Inflammatory macrophage treated with lipopolysaccharide for 1 hour (primary cell): ENCODE measurements at places on chromosomes 3 and 15.

GRCh38 chr3:99751649-99752048 lies 66.0 kb upstream of the CMSS1 start:
- DNase-seq = no peak

GRCh38 chr15:38707802-38708671 lies 143.4 kb upstream of the RASGRP1 start:
- DNase-seq = peak; percentile 55

- DNase-seq = no peak
Measured at GRCh38 chr3:172288651-172289050, 159.6 kb downstream of the GHSR start.

DNA sequence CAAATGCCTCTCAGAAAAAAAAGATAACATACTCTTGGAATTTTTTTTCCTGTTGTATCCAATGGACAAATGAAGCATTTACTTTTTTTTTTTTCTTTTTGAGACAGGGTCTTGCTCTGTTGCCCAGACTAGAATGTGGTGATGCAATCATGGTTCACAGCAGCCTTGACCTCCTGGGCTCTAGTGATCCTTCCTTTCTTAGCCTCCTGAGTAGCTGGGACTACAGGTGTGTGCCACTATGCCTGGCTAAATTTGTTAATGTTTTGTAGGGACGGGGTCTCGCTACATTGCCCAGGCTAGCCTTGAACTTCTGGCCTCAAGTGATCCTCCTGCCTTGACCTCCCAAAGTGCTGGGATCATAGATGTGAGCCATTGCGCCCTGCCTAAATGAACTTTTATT lies 167.2 kb downstream of the ISL2 start:
- no peak for DNase-seq

DNA sequence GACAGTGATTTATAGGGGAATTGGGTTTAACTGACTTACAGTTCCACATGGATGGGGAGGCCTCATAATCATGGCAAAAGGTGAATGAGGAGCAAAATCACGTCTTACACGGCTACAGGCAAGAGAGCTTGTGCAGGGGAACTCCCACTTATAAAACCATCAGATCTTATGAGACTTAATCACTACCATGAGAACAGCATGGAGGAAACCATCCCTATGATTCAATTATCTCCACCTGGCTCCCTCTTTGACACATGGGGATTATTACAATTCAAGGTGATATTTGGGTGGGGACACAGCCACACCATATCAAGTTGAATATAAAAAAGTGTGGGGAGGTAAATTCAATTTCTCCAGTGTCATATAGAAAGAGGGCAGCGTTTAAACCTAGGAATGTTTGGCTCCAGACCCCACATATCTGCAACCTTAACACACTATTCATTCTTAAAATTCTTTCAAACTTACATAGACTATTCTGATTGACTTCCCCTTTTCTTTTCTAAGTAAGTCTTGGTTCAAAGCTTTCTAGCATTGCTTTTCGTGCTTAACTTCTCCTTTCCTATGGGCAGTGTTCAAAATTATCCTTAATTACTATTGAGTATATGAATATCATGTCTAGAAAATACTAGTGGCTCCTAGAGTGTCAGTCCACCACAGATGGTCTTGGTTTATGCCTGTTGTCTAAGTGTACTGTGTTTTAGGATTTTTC lies 446.7 kb upstream of the GBE1 start:
- DNase-seq = no peak

- no peak for DNase-seq
Measured at GRCh38 chr3:146747051-146747450, 141.9 kb upstream of the PLSCR5 start.

DNA sequence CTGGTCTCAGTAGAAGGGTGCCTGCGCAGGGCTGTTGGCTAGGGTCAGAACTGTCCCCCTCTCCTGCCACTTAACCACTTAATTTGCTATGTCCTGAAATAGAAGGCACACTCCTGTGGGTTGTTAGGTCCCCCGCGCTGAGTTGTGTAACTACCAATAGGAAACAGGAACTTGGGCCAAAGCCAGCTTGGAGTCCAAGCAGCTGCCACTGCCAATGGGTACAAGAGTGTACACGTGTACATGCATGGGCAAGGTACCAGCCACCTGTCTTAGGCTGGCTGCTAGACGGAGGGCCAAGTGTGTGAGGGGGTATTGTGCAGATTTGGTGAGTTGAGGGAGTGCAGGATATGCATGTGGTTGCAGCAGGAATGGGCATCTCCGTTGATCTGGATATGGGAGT lies 29.7 kb upstream of the POLG start:
- peak; percentile 76 for DNase-seq

DNA sequence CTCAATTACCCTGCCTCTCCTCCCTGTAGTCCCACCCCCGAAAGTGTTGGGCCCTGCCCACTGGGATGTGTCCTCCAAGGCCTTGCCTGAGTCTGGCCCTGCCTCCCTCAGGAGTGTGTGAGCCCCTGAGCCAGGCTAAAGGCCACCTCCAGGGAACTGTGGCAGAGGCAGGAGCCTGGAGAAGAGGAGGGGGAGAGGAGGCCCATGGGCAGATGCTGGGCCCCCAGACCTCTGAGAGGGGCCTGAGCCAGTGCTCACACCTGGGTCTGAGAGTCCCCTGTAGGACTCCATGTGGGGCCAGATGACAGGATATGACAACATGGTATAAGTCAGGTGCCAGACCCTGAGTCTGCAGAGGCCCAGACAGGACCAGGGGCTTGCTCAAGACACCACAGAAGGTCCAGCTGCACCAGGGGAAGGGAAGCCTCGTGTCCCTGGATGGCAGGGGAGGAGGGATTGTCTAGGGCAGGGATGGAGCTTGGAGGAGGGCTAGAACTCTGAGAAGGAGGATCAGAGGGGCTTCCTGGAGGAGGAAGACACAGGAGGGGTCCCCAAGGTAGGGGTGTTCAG lies 217.9 kb downstream of the TBC1D2B start:
- DNase-seq = no peak

DNA sequence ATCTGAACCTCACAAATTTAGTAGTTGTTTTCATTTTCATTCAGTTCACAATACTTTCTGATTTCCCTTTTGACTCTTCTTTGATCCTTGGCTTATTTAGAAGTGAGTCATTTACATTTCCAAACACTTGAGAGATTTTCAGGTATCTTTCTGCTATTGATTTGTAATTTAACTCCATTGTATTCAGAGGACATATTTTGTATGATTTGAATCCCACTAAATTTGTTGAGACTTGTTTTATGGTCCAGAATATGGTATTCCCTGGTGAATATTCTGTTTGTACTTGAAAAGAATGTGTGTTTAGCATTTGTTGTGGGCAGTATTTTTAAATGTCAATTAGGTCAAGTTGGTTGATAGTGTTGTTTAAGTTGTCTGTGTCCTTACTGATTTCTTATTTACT lies 29.6 kb downstream of the FAN1 start:
- DNase-seq = no peak

GRCh38 chr3:24088782-24089181 lies 143.7 kb downstream of the NR1D2 start:
- no peak for DNase-seq

DNA sequence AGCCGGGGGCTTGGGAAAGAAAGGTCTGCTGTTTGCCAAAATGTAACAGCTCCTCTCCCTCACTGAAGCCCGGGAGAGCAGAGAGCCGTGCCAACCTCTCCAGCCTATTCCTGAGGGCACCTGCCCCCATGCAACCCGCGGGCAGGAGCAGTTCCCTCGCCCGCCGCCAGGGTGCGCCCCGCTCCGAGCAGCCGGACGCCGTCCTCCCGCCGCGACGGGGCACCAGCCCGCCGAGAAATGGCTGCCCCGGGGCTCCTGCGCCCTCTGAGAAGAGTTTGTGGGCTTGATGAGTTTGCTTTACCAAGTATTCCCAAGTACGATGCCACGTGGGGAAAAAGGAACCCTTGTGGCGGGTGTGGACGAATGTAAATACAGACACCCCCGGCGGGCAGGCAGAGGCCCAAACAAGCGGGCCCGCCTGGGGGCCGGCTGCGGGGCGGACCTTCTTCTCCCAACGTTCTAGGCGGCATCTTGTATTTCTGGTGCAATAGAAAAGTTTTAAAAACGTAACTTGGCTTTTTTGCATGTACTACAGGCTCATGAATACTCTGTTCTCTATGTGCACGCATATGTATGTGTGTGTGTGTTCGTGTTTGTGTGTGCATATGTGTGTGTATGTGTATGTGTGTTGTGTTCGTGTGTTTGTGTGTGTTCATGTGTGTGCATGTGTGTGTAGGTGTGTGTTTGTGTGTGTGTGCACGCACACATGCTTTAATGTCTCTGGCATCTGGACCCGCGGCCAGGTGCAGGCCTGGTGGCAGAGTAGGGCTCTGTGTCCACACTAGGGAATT lies 162.9 kb downstream of the CHSY1 start:
- DNase-seq = peak; percentile 38

- DNase-seq = no peak
Measured at GRCh38 chr15:65762914-65763787, 28.9 kb downstream of the DENND4A start.

GRCh38 chr15:63752075-63752684 lies 81.6 kb downstream of the HERC1 start:
- DNase-seq = peak; percentile 50

GRCh38 chr15:66126456-66126855 lies 127.1 kb downstream of the MEGF11 start:
- no peak for DNase-seq

DNA sequence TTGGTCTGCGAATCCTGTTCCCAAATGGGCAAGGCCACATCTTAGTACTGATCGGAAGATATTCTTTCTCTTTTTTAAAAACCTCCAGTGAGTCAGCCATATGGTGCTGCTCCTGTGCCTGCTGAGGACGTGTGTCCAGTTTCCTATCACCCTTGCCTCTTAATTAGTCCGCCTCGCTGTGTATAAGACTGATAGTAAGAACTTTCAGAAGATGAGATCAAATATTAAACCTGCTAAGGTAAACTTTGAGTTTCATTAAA lies 612 bp downstream of the UBA5 start:
- no peak for DNase-seq

- DNase-seq = no peak
Measured at GRCh38 chr3:128466840-128467541, at the start of gene DNAJB8. Gene DNAJB8, minus strand, starts transcription at chr3:128466890. Its CDS starts 3,645 bp downstream, at chr3:128463245.

GRCh38 chr15:77004189-77004588 lies 9.3 kb downstream of the PSTPIP1 start:
- DNase-seq = peak; percentile 92

GRCh38 chr3:138125548-138126221 lies 6.5 kb downstream of the A4GNT start:
- peak; percentile 93 for DNase-seq

DNA sequence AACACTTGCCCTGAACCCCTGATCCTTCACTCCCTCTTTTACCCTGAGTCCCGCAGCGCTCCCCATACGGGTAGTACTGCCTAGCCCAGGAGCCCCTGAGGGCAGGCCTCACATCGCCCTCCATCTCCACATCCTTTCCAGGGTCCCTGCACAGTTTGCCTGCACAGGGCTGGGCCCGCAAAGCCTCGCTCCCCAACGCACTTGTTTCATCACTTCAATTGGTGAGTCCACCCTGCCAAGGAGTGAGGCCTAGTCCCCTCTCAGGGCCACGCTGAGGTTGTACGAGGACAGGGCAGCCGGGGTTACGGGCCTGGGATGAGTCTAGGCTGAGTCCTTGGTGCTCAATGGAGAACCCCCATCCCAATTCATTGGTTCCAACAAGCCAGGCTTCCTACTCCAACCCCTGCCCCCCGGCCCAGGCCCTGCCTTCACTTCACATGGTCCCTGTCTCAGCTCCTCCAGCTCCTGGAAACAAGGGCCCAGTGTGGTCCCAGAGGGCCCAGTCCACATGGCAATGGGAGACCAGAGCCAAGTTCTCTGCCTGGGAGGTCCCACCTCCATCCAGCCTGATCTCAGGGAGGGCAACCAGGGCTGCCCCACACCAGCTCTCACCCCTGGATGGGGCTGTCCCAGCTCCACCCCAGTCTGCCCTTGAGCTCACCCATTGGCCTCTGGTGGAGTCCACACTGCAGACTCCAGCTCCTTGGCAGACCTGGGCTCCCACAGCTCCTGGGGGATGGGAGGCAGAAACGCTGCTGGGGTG lies 12.4 kb upstream of the CLK3 start:
- no peak for DNase-seq

DNA sequence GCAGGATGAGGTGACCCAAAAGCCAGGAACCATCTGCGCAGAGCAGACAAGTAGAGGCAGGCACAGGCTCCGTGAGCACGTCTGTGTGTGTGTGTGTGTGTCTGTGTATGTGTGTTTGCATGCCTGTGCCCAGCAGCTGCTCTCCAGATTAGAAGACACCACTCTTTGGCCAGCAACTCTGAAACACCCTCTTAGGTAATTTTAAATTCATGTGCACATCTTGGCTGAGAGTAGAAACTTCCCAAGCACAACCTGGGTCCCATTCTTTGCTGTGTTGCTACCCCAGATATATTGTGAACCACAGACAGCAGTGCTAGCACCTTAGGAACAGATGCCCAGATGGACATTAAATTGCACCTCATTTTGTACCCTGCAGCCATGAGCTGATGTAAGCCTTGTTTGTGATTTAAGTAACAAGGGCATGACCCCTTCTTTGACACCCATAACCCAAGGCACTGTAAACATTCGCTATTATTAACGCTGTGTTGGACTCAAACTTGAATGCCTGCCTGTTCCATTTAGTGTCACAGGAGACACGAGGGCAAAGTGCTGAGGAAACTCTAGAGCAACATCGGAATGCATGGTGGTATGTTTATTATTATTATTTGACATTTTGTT lies at the start of gene FILIP1L:
FILIP1L (minus strand) TSS at position 89 of the 618 bp plus-strand sequence.
- DNase-seq = no peak

DNA sequence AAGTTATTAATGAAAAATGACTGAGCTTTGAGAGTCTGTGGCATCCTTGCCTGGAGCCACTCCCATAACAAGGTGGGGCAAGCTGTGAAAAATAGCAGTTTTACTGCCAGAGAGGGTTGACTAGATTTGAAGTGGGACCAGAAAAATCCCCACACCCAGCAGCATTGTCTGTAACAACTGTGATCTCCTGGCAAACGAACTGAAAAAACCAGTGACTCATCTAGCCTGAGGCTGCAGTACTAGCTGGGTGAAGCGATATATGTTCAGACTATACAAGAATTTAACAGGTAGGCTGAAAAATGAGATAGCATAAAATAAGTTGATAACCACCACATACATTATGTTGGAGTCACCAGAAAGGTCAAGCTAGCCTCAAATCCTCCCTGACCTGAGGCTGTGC lies 64.0 kb downstream of the DPH6 start:
- no peak for DNase-seq

DNA sequence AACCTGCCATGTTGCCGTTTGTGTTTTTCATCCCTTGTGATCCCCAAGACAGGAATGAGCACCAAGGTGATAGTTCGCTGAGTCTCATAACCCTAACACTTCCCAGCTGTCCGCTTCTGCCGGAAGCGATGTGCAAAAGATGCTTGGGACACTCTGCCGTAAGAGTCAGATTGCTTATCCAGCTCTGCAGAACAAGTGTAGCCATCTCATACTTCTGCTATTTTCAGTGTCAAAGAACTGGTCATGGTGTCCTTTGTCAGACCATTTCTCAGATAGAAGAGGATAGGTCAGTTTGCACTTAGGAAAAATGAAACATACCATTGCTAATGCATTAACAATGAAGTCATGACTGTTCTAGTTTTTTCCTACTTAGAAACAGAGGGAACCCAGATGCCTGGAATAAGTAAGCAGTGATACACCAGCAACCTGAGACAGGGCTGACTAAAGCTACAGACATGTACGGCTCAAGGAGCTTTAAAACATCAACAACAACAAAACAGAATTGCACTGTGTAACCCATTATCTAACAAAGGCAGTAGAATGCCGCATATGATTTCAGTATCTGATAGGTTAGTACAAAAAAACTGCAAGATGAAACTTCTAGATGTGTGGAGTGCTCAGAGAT lies 134.0 kb upstream of the IL12A start:
- DNase-seq = no peak

GRCh38 chr3:52140769-52141168 lies 13.5 kb downstream of the POC1A start:
- DNase-seq = no peak
